Activated CD4-positive, alpha-beta T cell treated with anti-CD3 and anti-CD28 coated beads for 24 hours (primary cell): ENCODE measurements at places on chromosomes 13 and 19.

- no peak for DNase-seq
Measured at GRCh38 chr19:18991006-18991405, 42.3 kb downstream of the SUGP2 start.

DNA sequence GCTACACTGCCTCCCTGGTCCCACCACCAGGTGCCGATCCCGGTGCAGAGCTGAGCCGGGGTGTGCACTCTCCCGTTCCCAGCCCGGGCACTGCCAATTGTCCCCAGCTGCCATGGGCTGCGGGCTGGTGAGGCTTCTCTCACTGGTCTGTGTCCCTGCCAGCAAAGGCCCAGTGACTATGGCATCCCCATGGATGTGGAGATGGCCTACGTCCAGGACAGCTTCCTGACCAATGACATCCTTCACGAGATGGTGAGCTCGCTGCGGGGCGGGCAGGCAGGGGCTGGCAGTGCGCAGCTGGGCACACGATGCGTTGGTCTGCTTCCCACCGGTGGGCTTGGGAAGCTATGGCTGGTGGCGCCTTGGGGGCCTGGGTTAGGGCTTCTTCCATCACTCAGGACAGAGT, 14.6 kb downstream of the MPND start:
- DNase-seq, result no peak

DNA sequence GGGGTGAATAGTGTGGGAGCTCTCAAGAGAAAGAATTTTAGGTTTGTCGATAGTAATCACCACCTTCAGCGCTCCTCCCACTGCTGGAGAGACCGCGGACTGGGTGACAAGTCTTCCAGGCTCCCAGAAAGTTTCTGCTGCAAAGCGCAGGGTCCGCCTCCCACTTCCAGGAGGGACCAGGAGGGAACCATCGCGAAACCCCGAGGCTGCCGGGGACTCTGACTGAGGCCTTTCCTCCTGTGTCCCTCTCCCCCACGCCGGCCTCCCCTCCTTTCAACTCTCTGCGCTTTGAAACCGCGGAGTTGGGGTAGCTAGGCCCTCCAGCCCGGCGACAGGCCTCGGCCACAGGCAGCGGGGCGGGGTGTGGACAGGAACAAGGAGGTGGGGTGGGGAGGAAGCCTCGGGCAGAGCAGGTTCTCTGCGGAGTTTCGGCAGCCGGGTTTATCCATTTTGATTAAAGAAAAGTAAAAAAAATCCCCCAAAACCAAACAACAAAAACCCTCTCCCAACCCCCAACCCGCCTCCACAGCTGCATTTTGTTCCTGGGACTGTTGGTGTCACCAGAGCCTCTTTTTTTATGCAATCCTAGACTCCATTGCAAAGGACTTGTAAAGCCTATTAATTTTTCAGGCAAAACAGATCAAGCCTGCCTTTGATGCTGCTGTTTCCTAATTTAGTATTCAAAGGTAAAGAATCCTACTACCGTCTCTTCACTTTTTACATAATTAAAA, 157.2 kb downstream of the TM9SF2 start:
- DNase-seq, result peak; percentile 23

DNA sequence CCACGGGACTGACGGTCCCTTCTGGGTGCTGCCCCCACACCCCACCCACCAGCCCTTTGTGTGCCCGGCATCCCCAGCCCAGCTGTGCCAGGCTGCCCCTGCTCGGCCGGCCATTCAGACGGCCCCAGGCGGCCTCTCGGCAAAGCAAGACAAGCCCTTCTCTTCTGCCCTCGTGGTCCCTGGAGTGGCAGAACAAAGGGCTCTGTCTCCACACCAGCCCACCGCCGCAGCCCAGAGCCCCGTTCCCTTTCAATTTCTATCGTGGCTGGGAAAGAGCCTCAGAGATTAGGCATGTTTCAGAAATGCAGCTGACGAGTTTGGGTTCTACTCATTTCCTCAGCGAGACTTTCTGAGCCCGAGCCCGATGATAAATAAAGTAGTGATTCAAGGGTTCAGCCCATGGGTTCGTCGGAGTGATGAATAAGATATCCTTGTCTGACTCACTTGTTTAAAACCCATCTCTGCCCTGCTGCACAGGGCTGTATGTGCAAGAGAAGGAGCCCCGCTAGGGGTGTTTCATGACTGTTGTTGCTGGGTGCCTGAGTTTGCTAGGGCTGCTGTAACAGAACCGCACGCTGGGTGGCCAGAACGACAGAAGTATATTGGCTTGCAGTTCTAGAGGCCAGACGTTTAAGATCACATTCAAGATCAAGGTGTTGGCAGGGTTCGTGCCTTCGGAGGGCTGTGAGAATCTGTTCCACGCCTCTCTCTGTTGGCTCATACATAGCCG, 4.3 kb downstream of the MYO9B start:
- peak; percentile 47 for DNase-seq
